CD4-positive, alpha-beta T cell treated with Interferon alpha-2 for 1 hour (primary cell): ENCODE measurements at places on chromosomes 3 and 15.

GRCh38 chr15:93319121-93319814 lies 230.3 kb upstream of the RGMA start:
- DNase-seq: no peak

- no peak for DNase-seq
Observed at GRCh38 chr3:56857178-56857577, 55.4 kb upstream of the ARHGEF3 start.

DNA sequence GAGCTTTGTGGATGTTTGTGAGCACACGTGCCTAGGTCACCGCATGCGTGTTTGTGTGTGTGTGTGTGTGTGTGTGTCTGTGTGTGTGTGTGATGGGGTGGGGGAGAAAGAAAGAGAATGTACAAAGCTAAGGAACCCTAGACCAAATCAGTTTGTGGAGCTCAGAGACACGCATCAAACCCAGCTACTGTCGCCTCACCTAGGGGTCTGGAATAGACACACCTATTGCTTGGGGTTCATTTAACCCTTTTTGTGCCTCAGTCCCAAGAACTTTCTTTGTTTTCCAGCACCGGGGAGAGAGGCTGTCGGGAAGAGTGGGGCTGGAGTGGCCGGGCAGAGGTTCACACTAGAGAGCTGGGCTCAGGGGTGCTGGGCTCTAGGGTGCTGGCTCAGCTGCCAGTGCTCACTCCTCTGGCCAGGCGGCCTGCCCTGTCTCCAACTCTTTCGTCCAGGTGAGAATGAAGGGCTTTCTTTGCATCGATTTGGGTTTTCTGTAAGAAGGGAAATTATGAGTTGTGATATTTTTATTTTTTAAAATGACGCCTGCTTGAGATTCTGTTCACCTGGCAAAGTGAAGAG lies 221.6 kb downstream of the MEIS2 start:
- DNase-seq: no peak

DNA sequence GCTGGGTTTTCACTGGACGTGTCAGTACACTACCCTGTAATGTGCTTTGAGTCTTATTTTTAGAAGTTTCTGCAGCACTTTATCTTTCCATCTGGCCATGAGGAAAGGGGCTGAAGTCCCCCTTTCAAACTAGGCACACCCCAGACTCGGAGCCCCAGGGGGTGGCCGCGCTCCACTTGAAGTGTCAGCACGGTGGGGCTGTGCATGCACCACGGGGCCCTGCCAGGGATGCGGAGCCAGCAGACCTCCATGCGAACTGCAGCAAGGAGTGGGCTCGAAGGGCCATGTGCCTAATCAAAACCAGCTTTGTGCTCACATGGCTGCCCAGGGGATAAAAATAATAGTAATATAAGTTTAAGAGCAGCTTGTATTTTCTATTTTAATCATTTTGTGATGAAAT lies 100.9 kb upstream of the HACD2 start:
- DNase-seq: no peak

- no peak for DNase-seq
Observed at GRCh38 chr15:50109076-50109987, 9.7 kb downstream of the ATP8B4 start.

DNA sequence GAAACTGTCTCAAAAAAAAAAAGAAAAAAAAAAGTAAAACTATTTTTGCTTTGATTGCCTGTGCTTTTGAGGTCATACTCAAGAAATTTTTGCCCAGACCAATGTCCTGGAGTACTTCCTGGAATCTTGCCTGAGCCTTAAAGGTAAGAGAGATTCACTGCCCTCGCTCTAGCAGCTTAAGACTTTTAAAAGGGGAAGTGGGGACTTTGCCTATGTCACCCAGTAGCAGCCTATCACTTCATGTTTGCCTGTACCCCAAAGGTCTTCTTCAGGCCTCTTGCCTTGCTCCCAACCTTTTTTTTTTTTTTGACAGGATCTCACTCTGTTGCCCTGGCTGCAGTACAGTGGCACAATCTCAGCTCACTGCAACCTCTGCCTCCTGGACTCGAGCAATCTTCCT lies 18.9 kb upstream of the GOLGB1 start:
- DNase-seq: no peak

GRCh38 chr3:38083871-38084333 lies 44.9 kb downstream of the DLEC1 start:
- no peak for DNase-seq
